ENCODE measurements at places on chromosomes 5 and 9.

- peak; percentile 24 for DNase-seq
These were observed 4.9 kb upstream of the RARS1 start for GRCh38 chr5:168481330-168481788.

GRCh38 chr5:76867038-76867437 lies 17.2 kb downstream of the S100Z start:
- DNase-seq = no peak

DNA sequence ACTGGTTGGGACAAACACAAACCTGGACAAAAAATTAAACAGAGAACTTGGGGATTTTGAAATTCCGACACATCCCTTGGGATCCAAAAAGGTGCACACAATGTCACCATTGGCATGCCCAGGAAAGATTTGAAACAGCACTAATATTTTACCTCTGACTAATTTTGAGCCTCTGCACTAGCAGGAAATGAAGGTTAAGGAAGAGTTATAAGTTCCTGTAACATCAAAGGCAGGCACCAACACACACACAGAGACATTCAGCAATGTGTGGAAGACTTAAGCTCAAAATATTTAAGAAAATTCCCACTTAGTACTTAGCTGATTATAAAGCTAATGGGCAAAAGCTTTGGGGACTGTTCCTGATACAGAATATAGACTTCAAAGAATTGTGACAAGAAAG lies 247.0 kb downstream of the CDH9 start:
- DNase-seq = no peak

DNA sequence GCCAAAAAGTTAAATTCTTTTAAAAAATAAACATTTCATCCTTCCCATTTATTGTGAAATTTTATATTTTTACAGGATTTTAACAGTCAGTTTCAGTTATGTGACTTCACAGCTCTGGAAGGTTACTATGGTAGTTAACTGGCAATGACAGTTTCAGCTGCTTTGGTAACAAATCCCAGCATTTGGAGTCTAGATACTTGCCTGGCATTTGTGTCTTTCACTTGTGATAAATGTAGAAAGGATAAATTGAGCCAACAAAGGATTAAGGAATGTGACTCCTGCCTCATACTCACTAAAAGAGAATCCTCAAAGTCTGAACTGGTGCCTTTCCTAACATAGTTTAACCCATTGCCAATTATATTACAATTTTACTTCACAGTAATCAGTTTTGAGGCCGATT lies 315.5 kb downstream of the FER start:
- DNase-seq = no peak

DNA sequence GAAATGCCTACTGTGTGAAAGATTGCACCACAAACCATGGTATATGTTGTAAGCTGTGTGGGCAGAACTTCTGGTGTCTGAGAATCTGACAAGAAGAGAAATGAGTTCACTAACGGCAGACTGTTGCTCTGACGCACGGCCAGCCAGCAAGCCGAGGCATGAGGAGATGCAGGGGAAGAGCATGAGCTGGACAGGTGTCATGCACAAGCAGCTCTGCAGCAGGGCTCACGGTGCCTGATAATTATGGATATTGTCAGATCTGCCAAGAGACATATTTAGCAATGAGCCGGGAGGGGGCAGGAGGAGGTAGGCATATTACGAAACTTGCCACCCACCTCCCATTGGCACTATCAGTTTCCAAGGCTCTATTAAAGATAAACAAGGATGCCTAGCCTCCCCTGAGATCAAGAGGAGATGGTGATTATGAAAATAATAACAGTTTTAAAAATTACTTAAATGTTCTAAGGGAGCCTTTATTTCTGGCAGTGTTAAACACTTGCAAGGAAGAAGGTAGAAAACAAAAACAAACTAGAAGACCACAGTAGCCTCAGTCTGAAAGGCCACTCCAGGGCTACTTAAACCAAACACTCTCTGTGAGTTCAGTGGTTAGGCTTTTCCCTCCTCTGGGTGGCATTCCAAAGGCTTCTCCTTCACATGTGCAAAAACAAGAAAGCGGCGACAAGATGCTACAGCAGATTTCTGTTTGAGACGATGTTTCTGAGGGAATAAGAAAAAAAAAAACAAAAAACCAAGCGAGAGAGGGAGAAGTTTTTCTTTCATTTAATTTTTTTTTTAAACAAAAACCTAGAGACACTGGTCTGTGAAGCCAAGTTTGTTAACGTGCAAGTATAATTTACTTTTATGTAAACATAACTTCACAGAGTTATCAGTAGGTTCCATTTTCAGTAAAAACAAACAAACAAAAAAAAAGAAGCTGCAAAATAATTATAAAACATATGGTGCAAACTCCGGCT lies 339.5 kb downstream of the BNC2 start:
- DNase-seq = no peak

- DNase-seq = no peak
These were observed 84.0 kb upstream of the NEURL1B start for GRCh38 chr5:172556971-172557461.

- no peak for DNase-seq
These were observed 78.3 kb downstream of the SMIM23 start for GRCh38 chr5:171863935-171864334.

DNA sequence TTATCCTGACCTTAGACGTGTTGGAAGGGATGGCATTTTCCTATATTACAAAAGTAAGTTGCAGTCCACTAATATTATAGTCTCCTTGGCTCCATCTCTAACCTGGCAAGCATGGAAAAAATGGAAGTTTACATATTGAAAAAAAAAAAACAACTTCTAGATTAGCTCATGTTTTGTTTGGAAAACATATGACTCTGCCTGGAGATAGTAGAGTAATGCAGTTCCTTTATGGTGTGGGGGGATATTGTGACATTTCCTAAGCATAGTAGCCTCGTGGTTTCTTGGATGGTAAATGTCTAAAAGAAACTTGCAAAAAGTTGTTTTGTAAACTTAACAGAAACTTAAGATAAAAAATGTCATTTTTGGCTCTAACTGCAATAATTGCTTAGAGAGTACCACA lies 244.4 kb upstream of the FBXL7 start:
- no peak for DNase-seq

DNA sequence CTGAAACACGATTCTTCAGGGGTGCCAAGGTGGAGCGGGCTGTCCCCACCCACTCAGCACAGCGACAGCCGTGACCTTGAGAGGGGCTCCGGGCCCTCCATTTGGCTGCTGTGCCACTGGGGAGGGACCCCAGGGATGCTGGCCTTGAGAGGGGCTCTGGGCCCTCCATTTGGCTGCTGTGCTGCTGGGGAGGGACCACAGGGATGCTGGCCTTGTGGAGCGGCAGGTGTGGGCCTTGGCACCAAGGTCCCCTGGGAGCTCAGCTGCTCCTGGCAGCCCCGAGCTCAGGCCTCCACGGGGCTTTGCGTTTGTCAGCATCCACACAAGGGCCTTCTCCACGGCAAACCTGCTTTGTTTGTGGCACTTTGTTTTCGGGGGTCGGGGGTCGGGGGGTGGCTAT lies 137.6 kb upstream of the LPCAT1 start:
- DNase-seq = no peak

GRCh38 chr5:154253807-154254206 lies 63.3 kb downstream of the GALNT10 start:
- no peak for DNase-seq

DNA sequence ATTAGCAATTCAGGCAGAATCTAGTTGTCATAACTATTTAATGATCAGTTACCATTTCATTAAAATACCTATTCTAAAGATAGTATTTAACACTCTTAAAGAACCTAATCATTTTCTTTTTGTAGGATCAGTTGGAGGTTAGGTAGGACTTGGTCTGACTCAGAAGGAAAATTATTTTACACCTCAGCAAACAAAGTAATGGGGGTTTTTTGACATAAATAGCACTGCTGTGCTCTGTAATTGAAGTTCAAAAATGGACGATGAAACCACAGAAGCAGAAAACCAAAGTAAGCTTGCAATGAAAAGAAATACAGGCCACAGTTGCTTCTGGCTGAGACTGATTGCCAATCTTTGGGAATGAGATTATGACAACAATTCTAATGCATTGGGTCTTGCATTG lies 187.0 kb upstream of the TRPM3 start:
- no peak for DNase-seq

DNA sequence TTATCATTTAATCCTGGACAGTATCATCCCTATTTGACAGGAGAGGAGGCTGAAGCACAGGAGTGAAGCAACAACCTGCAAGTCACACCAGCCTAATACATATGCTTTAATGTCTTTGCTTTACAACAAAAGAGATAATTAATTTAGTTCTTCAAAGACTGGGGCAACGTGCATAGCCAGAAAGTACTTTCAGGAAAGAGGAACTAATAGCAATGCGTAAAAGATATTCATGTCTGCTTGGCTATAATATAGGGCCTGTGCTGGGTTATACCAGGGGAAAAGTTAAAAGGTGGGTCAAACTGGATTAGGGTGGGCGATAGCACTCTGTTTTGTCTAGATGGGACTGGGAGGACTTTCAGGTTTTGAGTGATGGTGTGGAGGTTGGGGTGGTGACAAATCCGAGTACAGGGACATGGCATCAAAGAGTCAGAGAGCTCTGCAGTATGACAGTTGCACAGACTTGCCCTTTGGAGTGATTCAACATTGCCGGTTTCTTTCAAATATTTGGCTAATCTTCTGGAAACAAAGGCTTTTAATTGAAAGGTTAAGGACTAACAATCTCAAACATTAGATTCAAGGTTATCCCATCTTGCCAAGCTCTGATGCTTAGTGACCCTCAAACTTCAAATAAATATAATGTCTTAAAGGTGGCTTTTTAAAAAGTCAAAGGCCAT lies 11.9 kb downstream of the DAB2 start:
- no peak for DNase-seq

GRCh38 chr5:173161148-173161547 lies 16.8 kb downstream of the BNIP1 start:
- DNase-seq = no peak

DNA sequence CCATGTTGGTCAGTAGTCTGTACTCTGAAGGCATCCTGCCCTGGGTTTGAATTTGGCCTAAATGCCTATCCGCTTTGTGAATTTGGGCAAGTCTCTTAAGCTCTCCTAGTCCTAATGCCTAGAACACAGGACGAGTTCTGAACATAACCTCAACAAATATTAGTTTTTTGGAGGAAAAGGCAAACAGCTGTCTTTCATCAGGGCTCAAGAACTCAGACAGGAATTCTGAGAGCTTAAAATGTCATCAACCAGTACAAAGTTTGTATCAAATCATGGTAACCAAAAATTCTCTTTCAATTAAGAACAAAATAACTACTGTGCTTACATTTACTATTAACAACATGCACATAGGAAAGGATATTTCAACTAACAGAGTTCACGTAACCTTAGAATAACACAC lies 182.5 kb upstream of the PPP1R2B start:
- no peak for DNase-seq

GRCh38 chr5:95533761-95534160 lies 21.0 kb downstream of the SKIC3 start:
- no peak for DNase-seq

DNA sequence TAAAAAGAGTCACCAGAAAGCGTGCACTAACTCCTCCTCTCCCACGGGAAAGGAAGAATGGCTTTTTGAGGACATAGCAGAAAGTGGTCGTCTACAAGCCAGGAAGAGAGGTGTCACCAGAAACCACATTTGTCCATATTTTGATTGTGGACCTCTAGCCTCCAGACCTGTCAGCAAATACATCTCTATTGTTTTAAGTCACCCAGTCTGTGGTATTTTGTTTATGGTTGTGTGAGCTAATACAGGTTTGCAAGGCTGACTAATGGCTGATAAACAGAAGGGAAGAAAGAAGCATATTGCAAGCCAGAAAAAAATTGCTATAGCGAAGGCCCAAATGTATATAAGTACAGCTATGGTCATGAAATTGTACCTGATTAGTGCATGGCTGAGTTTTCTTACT lies 21.4 kb downstream of the WDR70 start:
- DNase-seq = no peak

GRCh38 chr9:107566611-107567061 lies 77.1 kb upstream of the KLF4 start:
- DNase-seq = no peak

- no peak for DNase-seq
These were observed 29.5 kb downstream of the CDH9 start for GRCh38 chr5:27008604-27009539.

GRCh38 chr9:137809040-137809576 lies 68.5 kb upstream of the CACNA1B start:
- no peak for DNase-seq

GRCh38 chr9:132488626-132489025 lies 78.6 kb downstream of the CFAP77 start:
- no peak for DNase-seq

DNA sequence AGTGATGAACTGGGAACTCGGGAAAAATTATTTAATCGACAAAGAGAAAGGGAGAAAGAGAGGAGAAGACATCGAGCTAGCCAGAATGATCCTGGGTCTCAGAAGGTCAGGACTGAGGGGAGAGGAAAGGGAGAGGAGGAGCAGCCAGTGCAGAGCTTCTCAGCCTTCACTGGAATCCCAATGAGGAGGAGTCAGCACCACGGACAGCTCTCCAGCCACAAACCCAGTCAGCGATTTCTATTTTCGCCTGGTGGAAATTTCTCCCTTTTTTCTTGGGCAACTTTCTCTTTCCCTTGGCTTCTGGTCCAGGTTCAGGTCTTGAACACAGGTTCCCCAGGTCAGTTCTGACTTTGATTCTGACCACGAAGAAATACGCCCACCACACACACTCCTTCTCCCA lies 1.6 kb upstream of the BRINP1 start:
- peak; percentile 35 for DNase-seq

GRCh38 chr5:169011451-169011850 lies 289.5 kb downstream of the SLIT3 start:
- no peak for DNase-seq

DNA sequence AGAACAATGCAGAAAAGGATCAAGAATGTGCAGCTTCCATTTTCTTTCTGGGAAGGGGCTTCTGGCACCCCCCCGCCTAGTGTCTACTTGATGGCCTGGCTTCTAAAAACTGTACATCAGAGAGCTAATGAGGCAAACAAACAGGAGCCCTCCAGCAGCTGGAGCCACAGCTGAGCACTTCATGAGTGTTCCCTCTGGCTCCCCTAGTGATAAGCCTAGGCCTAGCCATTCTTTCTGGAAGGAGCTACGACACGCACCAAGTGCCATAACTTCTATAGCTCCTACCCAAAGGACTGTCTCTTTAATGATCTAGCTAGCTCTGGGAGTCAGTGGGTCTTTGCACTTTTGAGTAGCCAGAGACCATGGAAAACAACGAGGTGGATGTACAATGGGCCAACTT lies 66.1 kb downstream of the DNAH5 start:
- DNase-seq = no peak

DNA sequence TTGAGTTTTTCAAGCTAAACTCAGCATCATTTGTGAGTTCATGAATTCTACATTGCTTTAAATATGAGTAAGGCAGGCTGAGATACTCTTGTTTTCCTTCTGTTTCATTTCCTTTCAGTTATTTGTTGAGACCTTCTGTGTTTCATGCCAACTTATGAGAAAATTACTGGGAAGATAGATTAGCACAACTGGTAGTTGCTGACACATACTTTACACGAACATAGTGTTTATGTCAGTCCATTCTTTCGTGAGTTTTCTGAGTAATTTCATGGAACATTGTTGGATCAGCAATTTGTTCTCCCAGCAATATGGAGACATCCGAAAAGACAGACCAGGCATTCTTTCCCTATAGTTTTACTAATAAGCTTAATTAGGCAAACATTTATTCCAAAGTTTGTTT lies 102.0 kb upstream of the SMC5 start:
- no peak for DNase-seq
